Activated CD4-positive, alpha-beta T cell treated with anti-CD3 and anti-CD28 coated beads, Interleukin-2, amount 50 U/mL, for 48 hours (primary cell): ENCODE measurements at places on chromosomes 16 and 17.

DNA sequence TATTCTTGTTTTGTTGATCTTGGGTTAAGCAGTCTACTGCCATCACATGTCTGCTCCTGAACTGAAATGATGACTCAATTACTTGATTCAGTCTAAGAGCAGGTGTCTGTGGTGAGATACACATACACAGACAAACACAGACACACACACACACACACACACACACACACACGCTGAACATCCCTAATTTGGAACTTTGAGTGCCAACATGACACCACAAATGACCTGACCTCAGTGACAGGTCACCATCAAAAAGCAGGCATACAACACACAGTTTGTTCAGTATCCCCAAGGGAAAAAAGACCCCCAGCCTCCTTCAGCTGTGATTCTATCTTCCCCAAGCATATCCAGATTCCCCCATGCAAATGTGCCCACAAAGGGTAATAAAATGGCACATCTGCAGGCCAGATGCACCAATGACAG lies 130.1 kb upstream of the TMEM97 start:
- no peak for DNase-seq

GRCh38 chr16:4337540-4338088 lies 13.5 kb downstream of the PAM16 start:
- DNase-seq: no peak

- peak; percentile 63 for DNase-seq
Observed at GRCh38 chr16:89422905-89423630, 67.3 kb downstream of the ANKRD11 start.

- DNase-seq: no peak
Observed at GRCh38 chr16:83776944-83777343, 30.8 kb upstream of the HSBP1 start.

GRCh38 chr17:44917456-44917855 lies 2.2 kb upstream of the GFAP start:
- DNase-seq: no peak

DNA sequence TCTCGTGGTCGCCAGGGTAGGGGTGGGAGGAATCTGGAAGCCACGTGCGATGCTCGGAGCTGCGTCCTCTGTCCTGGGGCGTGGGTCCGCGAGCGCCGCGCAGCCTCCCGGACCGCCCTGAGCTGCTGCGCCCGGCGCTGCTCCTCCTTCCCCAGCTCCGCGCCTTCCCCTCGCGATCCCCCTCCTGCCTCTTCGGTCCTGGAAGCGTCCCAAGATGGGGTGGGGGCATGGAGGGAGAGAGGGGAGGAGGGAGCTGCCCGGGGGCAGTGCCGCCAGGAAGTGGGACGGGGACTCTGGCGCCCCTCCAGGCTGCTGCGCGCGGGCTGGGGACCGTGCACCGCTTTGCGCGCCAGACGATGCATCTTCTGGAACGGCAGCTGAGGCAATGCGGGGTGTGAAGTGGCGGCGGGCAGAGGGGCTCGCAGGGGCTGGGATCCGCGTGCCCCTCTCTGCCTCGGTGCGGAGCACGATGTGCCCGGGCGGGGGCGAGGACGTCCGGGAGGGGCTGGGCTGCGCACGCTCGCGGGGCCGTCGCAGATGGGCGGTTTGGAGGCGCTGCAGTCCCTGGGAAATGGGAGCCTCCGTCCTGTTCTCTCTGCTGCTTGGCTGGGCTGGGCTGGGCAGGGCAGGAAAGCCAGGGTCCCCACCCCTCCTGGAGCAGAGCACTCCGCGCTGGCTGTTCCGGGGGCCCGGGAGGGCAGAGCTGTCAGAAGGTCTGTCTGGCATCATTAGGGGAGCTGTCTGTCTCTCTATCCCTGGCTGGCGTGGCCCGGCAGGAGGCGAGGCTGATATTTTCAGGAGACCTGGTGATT lies 388.0 kb downstream of the SEC14L1 start:
- DNase-seq: peak; percentile 49

GRCh38 chr17:45177563-45177962 lies 15.9 kb downstream of the HEXIM2 start:
- no peak for DNase-seq

DNA sequence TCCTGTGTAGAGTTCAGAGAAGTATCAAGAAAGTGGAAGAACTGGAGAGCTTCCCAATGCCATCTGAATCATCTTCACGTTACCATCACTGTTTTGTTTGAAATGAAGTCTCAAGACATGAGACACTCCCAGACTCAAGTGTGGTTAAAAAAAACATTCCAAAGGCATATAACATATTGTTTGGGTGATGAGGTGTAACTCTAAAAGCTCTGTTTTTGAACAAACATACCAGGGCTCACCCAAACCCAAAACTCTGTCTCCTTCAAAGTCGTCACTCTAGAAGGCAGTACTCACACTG lies 6.3 kb upstream of the ZCCHC14 start:
- DNase-seq: no peak

DNA sequence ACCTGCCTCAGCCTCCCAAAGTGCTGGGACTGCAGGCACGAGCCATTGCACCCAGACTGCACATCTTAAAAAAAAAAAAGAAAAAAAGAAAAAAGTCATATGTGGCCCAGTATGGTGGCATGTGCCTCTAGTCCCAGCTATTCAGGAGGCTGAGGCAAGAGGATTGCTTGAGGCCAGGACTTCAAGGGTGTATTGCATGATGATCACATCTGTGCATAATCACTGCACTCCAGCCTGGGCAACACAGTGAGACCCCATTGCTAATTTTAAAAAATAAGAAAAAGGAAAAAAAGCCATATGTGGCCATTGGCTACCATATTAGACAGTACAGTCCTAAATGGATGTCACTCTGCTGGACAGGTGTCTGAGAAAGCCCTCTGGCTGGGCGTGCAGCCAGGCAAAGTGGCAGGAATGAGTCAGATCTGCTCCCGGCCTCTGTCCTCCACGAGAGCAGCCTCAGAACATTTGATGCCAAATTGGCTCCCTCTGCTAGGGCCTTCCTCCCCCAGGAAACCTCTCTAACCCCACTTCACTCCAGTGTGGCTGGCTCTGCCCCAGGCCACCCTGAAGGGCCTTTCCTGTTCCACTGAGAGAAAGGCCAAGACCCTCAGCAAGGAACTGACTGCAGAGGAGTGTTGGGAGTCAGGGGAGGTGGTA lies 14.7 kb downstream of the CA7 start:
- DNase-seq: no peak

- peak; percentile 55 for DNase-seq
Observed at GRCh38 chr17:410543-411401, 58.2 kb upstream of the RPH3AL start.

DNA sequence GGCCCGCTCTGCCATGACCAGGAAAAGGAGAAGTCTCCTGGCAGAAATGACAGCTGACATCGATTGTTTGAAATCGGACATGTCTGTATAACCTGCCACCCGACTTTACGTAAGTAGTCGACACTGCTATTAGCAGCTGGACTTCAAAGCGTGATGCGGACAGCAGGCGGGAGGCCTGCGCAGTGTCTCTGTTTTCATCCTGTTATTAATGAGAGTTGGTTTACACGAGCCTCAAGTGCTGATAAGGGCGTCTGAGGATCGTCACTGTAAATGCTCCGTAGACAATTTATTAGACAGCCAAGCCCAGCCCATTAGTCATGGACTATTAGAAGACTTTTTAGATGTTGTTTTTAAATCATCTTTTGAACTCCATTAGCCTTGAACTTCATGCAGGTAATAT lies 328.3 kb downstream of the FOXL1 start:
- DNase-seq: no peak

DNA sequence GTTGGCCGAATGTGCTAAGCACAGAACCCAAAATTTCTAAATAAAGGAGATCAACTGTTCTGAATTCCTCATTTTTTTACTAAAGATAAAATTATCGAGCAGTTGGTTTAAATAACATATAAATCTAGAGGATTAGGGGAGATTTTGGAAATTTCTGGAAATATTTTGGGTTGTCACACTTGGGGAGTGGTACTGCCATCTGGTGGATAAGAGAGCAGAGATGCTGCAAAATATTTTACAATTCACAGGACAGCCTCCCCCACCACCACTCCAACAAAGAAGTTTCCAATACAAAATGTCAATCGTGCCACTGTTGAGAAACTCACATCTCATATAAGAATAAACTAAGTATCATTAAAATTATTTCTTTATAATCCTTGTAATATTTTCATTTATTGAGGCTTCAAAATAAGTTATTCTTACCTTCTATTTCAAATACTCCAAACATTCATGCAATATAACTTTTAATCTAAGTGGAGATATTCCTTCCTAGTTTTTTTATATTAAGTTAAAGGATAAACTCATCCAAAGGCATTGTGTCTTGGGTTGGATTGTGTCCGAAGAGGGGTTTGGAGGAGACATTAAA lies 17.0 kb upstream of the ABCA8 start:
- no peak for DNase-seq

DNA sequence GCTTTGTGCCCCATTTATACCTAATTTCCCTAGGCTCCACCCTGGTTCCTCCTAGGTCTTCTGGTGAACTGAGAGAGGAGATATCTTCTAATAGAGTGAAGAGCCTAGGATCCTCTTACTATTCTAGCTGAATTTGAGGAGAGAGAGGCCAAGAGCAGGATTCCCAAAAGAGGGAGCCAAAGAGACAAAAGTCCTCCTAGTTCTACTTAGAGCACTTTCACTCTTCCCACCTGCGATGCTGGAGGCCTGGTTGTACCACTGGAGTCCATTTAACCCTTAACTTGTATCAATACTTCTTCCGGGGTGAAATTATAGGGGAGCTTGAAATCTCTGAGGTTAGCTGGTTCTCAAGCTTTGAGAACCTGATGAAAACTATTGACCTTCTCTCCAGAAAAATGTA lies 3.4 kb upstream of the SSH2 start:
- DNase-seq: no peak

- no peak for DNase-seq
Observed at GRCh38 chr17:6510321-6510977, 45.9 kb downstream of the PITPNM3 start.

GRCh38 chr17:48391444-48391843 lies 38.6 kb downstream of the SKAP1 start:
- no peak for DNase-seq

- DNase-seq: peak; percentile 49
Observed at GRCh38 chr16:15899538-15900100, 11.2 kb upstream of the CEP20 start.

- no peak for DNase-seq
Observed at GRCh38 chr17:27523712-27524111, 67.5 kb downstream of the KSR1 start.

DNA sequence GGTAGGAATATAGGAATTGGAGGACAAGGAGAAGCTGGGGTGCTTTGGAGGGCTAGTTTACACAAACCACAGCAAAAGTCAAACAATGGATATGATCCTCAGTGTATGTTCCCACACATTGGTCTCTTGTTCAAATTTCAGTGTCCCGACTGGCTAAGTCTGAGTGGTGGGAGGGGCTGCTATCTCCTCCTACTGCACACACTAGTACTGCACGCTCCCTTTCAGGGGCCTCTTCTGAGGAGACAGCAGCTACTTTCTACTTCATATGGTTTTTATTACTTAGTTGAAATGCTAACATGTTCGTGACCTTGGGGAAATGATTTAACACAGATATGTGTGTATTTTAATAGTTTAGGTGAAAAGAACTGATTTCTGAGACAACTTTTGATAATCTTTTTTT lies 18.8 kb upstream of the KRT10 start:
- DNase-seq: no peak

GRCh38 chr17:65780111-65780510 lies 218.7 kb upstream of the AXIN2 start:
- DNase-seq: no peak

DNA sequence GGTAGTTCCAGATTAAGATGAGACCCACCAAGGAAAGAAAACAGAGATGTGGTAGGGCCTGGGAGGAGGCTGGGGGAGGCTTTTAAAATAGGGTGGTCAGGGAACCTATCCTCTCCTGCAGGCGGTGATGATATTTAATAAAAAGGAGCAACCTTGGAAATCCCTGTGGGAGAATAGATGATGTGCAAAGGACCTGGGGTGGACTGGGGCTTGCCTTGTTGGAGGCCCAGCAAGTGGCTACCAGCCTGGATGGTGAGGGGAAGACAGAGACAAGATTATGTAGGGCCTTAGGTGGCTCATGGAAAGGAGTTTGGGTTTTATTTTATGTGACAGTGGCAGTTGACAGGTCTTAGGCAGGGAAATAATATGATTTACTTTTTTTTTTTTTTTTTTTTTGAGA lies 1.8 kb downstream of the POLR3E start:
- no peak for DNase-seq

- DNase-seq: peak; percentile 37
Observed at GRCh38 chr17:62652251-62653001, 25.0 kb downstream of the MRC2 start.

GRCh38 chr16:51849715-51850114 lies 697.2 kb downstream of the TOX3 start:
- DNase-seq: no peak

DNA sequence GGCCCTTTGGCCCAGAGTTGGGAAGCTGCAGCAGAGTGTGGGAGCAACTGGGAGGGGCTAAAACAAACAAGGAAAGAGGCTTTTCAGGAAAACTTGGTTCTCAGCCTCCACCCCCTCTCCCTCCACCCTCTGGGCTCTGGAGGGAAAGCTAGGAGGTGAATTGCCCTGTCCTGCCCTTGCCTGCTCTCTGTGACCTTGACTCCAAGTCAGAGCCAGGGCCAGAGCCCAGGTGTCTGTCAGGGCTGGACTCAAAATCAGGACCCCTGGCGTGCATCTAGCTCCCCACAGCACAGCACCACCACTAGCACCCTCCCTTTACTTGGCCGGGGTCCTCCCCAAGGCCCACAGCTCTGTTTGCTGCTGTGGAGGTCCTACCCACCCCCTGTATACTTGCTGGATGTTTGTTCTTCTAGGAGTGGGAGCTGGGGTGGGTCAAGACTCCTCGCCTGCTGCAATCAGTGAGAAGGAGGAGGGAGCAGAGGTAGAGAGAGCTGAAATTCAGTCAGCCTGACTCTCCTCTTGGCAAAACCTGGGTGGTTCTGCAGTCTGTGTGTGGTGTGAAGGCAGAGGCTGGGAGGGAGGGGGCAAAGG lies 2.8 kb upstream of the NR1D1 start:
- no peak for DNase-seq

GRCh38 chr17:64378890-64379354 lies 11.7 kb downstream of the PECAM1 start:
- DNase-seq: no peak

GRCh38 chr16:11668623-11669379 lies 546 bp downstream of the SNN start:
- no peak for DNase-seq

DNA sequence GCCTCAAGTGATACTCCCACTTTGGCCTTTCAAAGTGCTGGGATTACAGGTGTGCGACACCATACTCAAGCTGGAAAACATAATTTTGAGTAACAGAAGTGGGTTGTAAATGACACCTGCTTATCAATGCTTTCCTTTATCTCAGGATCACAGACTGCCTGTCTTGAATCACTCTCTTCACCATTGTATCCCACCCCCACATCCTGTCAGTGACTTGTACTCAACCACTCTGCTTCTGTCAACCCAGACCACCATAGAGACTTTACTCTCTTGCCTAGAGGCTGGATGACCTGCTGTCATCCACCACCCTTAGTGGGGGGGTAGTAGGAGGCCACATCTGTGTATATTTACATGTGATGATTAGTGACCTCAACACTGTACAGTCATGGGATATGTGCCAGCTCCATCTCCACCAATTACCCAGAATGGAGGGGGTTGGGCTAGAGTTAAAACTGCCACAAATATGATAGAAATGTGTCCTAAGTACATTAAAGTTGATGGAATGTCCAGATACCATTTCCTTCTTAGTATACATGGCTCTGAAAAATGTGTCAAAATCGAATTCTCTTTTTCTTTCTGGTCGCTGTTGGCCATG lies 338.7 kb downstream of the GRIN2A start:
- DNase-seq: no peak
